ENCODE measurements at places on chromosomes 2 and 18.
A peak's percentile ranks its signal among the peaks of the same experiment; 100 is the strongest.

DNA sequence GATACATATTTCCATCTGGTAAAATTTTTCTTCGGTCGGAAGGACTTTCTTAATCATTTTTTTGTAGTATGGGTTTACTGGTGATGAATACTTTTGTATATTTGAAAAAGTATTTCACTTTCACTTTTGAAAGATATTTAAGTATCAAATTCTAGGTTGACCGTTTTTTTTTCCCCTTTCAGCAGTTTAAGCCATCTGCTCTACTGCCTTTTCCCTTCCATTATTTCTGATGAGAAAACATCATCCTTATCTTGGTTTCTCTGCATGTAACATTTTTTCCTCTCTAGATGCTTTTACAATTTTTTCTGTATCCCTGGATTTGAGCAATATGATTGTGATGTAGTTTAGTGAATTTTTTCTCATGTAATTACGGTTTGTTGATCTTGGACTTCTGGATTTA, 87.0 kb downstream of the MTX2 start:
- DNase-seq = no peak

GRCh38 chr2:128279009-128279408, 39.7 kb downstream of the HS6ST1 start:
- no peak for DNase-seq

GRCh38 chr2:16223841-16224177, 283.5 kb downstream of the MYCN start:
- DNase-seq = no peak

DNA sequence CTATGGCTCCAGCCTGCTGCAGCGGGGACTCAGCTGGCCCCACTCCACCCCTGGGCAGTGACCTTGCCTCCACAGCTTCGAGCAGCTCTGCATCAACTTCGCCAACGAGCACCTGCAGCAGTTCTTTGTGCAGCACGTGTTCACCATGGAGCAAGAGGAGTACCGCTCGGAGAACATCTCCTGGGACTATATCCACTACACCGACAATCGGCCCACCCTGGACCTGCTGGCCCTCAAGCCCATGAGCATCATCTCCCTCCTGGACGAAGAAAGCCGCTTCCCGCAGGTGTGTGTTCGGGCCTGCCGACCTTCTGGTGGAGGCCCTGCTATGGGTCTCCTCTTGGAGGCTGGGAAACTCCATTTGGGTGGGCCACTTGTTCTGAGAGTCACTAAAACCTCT, 48.6 kb downstream of the MYO7B start:
- no peak for DNase-seq

DNA sequence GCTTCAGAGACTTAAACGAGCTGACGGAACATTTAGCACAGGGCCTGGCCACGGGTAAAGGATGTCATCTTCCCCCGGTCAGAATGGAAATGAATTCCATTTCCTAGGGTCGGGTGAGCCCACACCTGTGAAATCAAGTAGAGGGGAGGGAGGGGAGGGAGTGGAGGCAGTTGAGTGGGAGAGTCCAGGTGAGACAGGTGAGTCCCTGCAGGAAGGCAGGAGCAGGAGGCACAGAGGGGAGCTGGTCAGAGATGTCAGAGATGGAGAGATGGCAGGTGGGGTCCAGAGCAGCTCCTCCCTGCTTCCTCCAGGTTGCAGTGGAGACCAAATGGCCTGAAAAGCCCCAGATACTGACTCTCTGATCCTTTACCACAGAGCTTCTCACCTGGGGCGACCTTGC, 55.2 kb downstream of the SH3BP4 start:
- no peak for DNase-seq

- DNase-seq = no peak
Measured at GRCh38 chr2:219916726-219917440, 289.5 kb downstream of the SLC4A3 start.

- DNase-seq = peak; percentile 77
Measured at GRCh38 chr2:151238527-151239487, 22.9 kb downstream of the RBM43 start.

- DNase-seq = no peak
Measured at GRCh38 chr2:239787538-239788050, 237.5 kb downstream of the NDUFA10 start.

DNA sequence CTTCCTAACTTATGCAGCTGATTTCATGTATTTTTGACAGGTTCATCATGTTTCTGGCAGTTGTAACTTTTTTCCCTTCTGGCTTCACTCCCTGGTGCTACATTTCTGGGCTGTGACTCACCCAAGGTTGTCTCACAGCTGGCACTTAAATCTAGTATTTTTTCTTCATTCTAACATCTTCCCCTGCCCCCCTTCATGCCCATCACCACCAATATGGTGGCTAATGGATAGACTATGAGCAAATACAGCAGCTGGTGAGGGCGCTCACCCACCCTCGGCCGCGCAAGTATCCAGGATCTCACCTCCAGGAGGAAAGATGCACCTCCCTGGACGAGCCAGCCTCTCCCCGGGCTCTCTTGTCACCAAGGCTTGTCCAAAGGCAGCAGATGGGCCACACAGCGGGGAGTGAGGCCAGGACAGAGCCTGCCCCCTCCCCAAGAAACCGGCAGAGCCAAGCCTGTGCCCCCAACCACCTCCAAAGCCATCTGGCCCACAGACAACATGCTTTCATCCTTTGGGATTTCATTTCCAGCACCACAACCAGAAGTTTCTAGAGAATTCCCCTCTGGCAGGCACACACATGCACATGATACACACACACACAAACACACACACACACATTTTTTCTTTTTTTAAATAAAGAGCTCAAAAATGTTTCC, 39.1 kb downstream of the ATOH8 start:
- peak; percentile 65 for DNase-seq

DNA sequence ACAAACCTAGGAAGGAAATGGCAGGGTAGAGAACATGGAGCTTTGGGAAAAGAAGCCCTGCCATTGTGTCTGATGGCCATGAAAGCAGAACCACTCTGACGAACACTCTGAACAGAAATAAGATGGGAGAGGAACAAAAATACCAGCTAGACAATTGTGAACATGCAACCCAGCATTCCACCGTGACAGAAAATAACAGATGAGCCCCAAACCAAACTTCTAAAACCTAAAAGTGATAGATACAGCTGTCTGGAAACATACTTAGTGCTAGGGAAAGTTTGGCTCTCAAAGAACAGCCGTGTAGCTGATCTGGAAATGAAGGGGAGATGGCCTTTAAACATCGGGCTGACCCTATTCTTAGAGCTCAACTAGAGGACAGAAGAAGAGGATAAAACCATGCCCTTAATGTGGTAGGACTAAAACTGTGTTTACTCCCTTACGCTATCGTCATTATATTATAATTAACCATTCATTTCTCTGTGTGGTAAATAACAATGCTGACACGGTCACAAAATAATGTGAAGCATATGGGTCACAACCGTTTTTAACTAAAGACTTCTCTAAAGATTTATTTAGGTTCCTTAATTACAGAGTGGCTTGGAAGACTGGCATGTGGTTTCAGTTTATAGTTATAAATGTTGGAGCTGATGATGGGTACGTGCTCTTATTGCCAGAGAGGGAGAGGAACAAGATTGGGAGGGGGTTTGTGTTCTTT, 80.6 kb downstream of the MYO1B start:
- no peak for DNase-seq

GRCh38 chr2:72579591-72580180, 246.1 kb downstream of the EXOC6B start:
- peak; percentile 40 for DNase-seq

GRCh38 chr2:65918760-65919187, 486.4 kb upstream of the SPRED2 start:
- DNase-seq = no peak

DNA sequence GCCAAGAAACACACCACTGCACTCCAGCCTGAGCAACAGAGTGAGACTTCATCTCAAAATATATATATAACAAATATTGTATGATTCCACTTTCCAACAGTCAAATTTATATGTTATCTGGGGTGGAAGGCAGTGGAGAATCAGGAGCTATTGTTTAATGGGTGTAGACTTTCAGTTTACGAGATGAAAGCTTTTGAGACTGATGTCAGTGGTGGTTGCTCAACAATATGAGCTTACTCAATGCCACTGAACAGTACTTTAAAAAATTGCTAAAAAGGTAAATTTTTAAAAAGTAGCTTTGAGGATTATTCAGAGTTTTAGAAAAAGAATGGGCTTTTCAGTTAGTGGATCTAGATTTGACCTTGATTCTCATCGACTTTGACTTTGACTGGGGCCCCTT, 105.9 kb upstream of the ST6GAL2 start:
- no peak for DNase-seq

- no peak for DNase-seq
Measured at GRCh38 chr18:51946946-51947345, 393.1 kb upstream of the DCC start.

- no peak for DNase-seq
Measured at GRCh38 chr18:58552057-58552461, 76.8 kb downstream of the ALPK2 start.

GRCh38 chr2:136091899-136092298, 26.1 kb downstream of the CXCR4 start:
- DNase-seq = no peak

DNA sequence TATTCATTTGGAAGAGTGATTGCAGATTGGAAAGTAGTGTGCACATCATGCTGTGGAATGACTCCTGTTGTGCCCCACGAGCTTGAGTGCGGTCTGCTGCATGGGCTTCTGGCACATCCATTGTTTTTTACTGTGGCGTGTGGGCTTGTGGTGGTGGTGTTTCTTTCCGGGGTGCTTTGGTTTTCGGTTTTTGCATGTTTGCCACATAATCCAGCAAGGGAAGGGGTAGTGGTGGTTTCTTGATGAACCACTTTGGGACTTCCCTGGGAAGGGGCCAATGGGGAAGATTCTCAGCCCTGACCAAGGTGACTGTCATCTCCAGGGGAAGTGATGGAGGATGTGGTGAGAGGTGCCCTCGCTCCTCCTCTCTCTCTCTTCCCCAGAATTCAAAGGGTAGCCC, 57.0 kb downstream of the COA5 start:
- no peak for DNase-seq

- DNase-seq = no peak
Measured at GRCh38 chr2:138237667-138238384, 263.7 kb upstream of the SPOPL start.

All from hindlimb muscle (tissue), 1 donor.